SK-N-SH (cell line): ENCODE measurements at places on chromosomes 1 and 21. TPM values are rescaled to one million over a fixed set of nuclear protein-coding genes. Genes with fewer than 3 reads are reported as not detected.

DNA sequence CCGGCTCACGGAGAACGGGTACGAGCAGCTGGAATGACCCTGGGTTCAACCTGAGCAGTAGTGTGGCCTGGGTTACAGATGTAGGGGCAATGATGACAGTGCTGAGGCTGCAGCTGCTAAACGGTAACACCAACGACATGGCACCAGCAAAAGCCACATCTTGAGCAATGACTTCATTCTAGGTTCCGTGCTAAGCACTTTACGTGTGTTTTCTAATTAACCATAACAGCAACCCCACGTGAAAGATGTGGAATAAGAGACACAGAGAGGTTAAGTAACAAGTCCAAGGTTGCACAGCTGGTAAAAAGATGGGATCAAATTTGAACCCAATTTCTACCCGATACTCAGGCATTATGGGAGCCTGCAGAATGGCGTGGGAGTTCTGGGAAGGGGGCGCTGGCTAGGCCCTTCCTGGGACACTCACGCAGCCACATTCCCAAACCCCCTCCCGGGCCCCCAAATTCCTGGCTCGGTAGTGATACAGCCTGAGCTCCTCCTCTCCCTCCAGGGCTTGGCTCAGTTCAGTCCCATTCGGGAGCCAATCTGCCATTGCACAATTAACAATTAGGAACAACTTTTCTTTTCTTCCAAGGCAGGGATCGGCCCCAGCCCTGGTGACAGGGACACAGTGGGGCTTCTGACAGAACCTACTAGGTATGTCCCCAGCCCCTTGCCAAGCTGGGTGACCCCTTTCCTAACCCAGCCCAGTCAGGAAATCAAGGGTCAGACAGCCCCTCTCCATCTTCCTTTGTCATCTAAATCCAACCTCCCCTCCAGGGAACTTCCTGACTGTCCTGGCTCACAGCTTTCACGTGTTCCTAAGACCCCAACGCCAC is 23.8 kb upstream of the ECE1 start:
- peak overlapping the region; percentile 83 for H3K27ac ChIP-seq
- no peak for DNase-seq
- peaks cover 64% of the 10 kb centered on the region; the same call in 1 of the 2 replicates for H3K4me1 ChIP-seq

Gene RGS7
- polyA plus RNA-seq = 0.36 and 0.60 TPM in 2 replicates

Gene SLFNL1
- 0.16 and 0.26 TPM in 2 replicates for polyA plus RNA-seq

- no peaks in the 10 kb centered on the region for H3K27me3 ChIP-seq
- no peaks in the 10 kb centered on the region for H3K36me3 ChIP-seq
- no peak overlapping the region for H3K27ac ChIP-seq
- no peak for DNase-seq
- H3K4me1 ChIP-seq = no peaks in the 10 kb centered on the region
Measured at GRCh38 chr1:173562813-173563212, 40.1 kb downstream of the SLC9C2 start.

DNA sequence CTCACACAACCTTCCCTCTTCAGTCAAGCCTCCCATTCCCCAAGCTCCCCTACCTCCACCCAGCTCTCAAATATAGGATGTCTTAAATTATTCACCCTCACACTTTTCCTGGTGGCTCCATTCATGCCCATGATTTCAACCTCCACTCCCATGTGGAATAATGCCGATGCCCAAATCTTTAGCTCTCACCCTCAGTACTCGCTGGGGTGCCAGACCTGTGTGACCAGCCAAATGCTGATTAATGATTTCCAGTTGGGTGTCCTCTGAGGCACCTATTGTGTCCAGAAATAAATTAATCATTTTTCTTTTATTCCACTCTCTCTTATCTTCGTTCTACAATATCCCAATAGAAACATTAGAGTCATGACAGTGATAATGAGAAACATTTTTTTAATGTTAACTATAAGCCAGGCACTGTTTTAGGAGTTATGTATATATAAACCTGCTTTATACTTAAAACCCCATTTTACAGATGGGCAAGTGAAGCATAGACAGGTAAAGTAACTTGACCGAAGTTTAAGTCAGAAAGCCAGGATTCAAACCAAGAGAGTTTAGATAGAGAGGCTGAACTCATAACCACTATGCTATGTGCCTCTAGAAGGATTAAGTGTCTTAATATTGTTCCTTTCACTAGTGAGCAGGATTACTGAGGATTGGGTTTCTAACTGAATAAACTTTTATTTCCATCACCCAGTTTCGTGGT is 209.7 kb downstream of the DUSP10 start:
- DNase-seq = no peak
- H3K4me1 ChIP-seq = no peaks in the 10 kb centered on the region
- no peak overlapping the region for H3K27ac ChIP-seq
- H3K36me3 ChIP-seq = no peaks in the 10 kb centered on the region
- no peak overlapping the region for H3K4me3 ChIP-seq

GRCh38 chr1:156814571-156815260 is 1.9 kb downstream of the SH2D2A start:
- peaks cover 26% of the 10 kb centered on the region for H3K4me1 ChIP-seq
- H3K4me3 ChIP-seq = no peak overlapping the region
- H3K36me3 ChIP-seq = no peaks in the 10 kb centered on the region
- H3K27me3 ChIP-seq = no peaks in the 10 kb centered on the region

DNA sequence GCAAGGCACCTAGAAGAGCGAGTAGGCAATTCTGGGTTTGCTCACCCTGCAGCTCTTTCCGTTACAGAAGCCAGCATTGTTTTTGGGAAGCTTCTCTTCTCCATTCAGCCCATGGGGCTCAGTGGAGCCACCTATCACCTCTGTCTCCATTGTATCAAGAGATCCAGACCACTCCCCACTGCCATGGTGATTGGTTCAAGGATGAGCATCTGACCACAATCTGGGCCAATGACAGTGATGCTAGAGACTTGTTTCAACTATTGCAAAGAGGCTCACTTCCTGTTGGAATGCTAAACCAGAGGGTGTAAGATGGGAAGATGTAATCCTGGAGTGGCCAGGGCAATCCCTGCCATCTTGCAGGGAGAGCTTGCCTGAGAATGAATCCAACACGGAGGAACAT is 6.6 kb downstream of the SPATA21 start:
- no peak overlapping the region for H3K4me3 ChIP-seq
- no peak for DNase-seq

- H3K36me3 ChIP-seq = no peaks in the 10 kb centered on the region
- H3K27ac ChIP-seq = peak overlapping the region; percentile 98
- H3K4me1 ChIP-seq = peaks cover 3% of the 10 kb centered on the region; the same call in 1 of the 2 replicates
- DNase-seq = no peak
- H3K4me3 ChIP-seq = no peak overlapping the region
Measured at GRCh38 chr1:42981255-42981805, 22.7 kb upstream of the SLC2A1 start.

- H3K27me3 ChIP-seq = no peaks in the 10 kb centered on the region
- no peak overlapping the region for H3K27ac ChIP-seq
- H3K4me3 ChIP-seq = no peak overlapping the region
- peaks cover 33% of the 10 kb centered on the region for H3K36me3 ChIP-seq
- peak; percentile 25 for DNase-seq
Measured at GRCh38 chr1:211753649-211754251, 76.8 kb downstream of the LPGAT1 start.
